ENCODE measurements at places on chromosomes 12 and 14.

GRCh38 chr12:10620078-10620779 is 6.8 kb upstream of the MAGOHB start:
- DNase-seq = no peak

DNA sequence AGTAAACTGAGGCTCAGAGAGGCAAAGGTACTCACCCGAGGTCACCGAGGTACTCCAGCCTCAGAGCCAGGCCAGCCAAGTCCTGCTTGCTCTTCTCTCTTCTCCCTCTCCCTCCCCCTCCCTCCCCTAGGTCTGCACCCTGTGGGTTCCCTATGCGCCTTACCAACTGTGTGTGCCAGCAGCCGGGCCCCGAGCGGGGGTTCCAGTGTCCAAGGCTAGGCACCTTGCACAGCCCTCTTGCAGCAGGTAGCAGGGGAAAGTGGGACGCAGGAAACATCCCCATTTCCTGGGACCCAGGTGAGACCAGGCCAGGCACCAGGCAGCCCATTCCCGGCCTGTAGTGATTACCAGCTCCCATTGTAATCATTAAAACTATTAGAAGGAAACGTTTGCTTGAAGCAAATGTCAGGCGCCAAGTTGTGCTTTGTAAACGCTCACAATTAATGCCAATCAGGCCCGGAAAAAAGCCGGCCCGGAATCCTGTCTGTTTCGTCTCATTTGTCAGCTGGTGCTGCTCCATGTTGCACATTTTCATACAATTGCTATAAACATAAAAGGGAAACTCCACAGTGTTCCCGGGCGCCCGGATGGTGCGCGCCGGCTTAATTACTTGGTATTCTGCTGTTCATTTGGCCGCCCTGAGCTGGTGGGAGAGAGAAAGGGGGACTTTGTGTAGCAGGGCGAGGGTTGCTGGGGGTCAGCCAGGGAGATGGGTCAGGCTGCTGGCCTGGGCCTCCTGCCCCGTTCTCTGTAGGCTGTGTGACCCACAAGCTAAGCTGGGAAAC is 11.9 kb downstream of the FAM222A start:
- peak; percentile 81 for DNase-seq

DNA sequence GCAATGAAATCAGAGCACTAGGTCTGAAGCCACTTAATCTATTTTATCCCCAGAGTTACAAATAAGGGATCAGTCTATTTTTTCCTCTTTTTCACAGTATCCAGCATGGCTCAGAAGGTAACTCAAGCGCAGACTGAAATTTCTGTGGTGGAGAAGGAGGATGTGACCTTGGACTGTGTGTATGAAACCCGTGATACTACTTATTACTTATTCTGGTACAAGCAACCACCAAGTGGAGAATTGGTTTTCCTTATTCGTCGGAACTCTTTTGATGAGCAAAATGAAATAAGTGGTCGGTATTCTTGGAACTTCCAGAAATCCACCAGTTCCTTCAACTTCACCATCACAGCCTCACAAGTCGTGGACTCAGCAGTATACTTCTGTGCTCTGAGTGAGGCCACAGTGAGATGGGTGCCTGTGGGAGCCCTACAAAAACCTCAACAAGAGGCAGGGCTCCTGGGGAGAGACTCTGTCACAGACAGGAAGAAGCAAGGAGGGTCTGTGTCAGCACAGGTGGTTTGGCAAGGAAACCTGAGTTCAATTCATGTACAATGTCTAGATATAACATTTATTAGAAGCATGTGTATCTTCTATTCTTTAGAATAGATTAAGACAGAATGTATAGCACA is 334.3 kb upstream of the OR4E1 start:
- DNase-seq = no peak

GRCh38 chr12:53677800-53678148 is 1.9 kb upstream of the ATP5MC2 start:
- peak; percentile 63 for DNase-seq

DNA sequence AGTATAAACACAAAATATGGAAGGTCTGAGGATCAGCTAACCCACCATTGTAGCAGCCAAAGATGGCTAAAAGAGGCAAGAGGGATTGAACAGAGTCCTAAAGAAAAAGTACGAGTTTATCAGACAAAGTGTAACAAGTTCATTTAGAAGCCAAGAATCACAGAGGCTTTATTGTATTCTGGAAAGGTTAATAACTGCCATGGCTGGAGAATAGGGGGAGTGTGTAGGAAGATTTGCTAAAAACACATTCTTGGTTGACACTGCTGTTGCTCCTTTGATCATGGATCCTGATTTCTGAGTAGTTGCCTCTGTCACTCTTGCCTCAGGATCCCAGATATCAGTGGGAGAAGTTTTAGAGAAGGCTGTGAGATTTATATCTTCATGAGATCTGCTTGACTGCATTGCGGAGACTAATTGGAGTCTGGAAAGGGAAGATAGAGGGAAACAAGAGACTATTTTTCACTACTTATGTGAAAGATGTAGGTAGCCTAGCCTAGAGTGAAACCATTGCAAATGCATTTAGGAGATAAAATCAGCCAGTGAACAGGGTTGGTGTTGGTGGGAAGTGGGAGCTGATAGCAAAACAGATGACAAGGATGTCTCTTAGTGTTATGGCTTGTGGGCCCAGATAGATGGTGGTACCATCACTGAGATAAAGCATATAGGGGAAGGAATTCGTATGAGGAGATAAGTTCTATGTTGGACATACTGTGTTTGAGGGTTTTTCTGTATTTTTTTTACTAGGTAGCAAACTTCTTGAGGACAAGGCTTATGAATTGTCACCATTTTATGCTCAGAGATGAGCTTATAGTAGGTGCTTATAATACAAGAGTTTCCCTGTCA is 402.9 kb upstream of the PDE3A start:
- no peak for DNase-seq
